ENCODE measurements at places on chromosomes 2 and 18.

- no peak for DNase-seq
Observed at GRCh38 chr2:234373060-234373459, 123.8 kb downstream of the ARL4C start.

GRCh38 chr18:47748093-47748796, 182.2 kb downstream of the SMAD2 start:
- DNase-seq, result peak; percentile 48

- no peak for DNase-seq
Observed at GRCh38 chr2:222280795-222281194, 18.0 kb downstream of the PAX3 start.

- peak; percentile 55 for DNase-seq
Observed at GRCh38 chr2:112644155-112644932, 1.4 kb upstream of the SLC20A1 start.

GRCh38 chr2:14944562-14945346, 312.2 kb downstream of the LRATD1 start:
- no peak for DNase-seq

- peak; percentile 76 for DNase-seq
Observed at GRCh38 chr18:34965108-34965507, 76.1 kb upstream of the MAPRE2 start.

GRCh38 chr2:84257831-84258230, 201.2 kb downstream of the SUCLG1 start:
- DNase-seq, result no peak

GRCh38 chr2:180707884-180708205, 272.6 kb upstream of the UBE2E3 start:
- DNase-seq, result no peak

DNA sequence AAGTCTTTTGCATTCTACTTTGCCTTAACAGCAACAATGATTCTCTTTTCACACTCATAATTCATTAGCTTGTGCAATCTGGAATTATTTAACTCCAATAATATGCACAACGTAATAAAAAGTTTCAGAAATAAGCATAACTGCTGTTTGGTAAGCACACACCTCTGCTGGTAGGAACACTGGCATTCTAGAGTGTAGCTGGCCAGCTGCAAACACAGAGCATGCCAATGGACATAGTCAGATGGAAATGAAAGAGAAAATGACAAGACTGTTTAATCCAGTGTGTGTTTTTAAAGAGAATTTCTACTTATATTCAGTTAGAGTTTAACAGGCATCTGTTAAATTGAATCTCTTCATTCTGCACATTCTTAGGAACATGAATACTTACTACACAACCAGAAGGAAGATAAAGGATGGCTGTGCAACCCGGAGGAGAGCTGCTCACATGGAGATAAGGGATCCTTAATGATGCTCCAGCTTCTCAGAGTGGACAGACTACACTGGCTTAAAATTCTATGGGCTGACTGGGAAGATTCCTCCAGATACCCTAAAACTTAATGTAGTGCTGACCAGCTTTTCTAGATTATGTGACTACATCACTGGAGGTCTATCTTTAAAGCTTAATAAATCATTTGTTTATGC, 94.6 kb upstream of the CHAC2 start:
- DNase-seq, result no peak

DNA sequence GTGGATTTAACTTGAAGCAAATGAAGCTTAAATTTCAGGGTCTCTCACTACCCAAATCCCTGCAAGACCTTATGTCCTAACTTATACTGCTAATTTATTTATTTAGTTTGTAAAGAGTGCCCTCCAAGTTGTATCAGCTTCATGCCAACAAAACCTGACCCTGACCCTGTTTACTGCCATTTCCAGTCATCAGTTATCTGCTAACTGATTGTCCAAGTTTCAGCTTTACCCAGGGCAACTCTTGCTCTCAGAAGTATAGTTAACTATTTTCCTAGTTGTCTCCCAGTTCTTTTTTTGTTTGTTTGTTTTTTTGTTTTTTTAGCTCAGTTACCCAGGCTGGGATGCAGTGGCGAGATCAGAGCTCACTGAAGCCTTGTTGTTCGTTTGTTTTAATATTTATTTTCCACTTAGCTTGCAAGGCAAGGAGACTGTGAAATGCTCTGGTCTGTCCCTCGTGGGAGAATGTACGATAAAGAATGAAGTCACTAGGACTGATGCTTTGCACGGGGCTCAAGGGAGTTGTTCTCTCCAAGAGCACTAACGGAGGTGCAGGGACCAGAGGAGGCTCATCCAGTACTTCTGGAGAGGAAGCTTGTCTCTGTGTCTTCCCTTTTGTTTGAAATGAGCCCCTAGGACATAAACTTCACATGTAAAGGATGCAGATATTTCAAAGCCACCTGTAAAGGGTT, 35.3 kb downstream of the MYOM1 start:
- no peak for DNase-seq

DNA sequence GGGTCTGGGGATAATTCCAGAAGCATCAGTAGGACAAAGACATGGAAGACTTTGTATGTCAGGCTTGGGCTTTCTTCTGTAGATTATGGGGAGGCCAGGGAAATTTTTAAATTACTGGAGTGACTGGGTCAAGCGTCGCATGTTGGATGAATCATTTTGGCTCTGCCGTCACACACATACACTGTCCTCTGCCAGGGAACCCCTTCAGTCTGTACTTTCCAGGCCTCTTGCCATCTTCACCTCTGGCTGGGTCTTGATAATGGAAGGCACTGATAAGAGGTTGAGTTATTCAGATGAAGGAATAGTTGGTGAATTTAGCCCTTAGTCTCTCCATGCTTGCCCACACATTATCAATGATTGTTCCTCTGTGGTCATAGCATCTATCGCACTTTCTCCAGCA, 895.1 kb upstream of the CELF4 start:
- DNase-seq, result no peak

DNA sequence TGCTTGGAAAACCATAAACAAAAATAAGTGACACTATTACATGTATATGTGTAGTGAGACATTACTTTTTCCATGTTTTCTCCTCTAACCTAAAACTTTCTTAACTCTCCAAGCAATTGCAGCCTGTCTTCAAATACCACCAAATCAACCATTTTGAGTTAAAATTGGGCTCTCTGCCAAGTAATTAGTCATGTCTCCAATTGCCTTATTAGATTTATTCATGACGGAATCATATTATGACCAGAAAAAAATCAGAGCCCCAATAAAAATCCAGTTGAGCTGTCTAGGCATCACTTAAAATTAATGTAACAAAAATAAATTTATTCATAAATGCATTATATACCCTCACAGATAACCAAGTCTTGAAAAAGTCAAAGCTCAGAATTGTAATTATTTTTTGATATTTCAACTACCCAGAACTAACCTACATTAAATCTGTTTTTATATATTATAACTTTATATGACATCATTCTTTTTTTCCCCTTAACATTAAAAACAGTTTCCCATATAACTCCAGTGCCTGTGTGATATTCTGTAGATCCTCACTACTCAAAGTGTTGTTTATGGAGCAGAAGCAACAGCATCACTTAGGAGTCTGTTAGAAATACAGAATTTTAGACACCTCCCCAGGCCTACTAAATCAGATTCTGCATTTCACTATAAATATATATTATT, 157.0 kb downstream of the ERBB4 start:
- no peak for DNase-seq

DNA sequence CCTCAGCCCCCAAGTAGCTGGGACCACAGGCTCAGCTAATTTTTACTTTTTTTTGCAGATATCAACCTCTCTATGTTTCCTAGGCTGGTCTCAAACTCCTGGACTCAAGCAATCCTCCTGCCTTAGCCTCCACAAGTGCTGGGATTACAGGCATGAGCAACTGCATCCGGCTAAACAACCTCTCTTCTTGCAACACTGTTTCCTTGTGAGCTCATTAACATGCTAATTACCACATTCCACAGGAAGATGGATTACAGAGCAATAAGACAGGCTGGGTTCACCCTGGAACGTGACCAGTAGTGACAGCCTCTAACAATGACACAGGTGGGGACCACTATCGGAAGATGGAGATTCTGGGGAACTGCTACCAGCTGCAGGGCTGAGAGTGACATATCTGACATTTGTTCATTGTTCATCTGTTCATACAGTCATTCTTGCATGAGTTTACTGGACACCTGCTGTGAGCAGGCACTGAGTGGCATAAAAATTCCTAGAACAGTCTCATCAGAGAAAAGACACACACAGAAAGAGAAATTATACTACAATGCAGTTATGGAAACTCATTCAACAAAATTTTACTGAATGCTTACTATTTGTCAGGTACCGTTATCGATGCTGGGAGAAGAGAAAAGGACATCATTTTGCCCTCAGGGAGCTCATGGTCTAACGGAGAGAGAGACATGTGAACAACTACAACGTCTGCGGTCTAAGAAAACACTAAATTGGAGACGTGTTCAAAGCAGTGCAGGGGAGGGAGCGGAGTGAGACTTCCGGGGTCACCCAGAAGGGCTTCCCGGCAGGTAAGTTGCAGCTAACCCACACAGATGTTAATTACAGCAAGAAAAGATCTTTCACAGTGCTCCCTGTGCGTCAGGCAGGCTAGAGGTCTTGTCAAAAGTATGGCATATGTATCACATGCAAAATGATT, 37.6 kb downstream of the PROC start:
- peak; percentile 3 for DNase-seq

GRCh38 chr2:112301171-112301584, 25.8 kb downstream of the ZC3H6 start:
- no peak for DNase-seq

DNA sequence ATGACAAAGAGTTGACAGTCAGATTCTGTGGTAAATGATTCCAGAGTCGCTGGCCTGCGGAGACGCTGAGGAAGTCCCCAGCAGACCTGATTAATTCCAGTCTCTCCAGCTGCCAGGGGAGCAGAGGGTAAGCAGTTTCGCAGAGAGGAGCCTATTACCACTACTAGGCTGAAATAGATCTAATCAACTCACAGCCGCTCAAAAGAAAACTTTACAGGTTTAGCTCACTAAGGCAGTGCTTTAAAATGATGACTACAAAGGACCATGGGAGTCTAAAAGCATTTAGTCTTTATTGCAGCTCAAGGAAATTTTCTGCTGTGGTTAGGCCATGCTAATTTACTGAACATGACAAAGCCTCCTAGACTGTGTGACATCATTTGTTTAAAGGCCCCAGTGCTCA, 445.6 kb upstream of the POU3F3 start:
- no peak for DNase-seq

DNA sequence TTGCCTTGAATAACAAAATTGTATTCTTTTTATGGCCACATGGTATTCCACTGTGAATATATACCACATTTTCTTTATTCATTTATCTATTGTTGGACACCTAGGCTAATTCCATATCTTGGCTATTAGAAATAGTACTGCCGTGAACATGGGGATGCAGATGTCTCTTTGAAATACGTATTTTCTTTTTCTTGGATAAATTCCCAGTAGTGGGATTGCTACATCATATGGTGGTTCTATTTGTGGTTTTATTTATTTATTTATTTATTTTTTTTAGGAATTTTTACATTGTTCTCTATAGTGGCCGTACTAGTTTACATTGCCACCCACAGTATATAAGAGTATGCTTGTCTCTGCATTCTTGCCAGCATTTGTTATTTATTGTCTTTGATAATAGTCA, 679.8 kb upstream of the NRXN1 start:
- DNase-seq, result no peak

GRCh38 chr2:171712051-171712450, 24.8 kb downstream of the DYNC1I2 start:
- no peak for DNase-seq

- peak; percentile 78 for DNase-seq
Observed at GRCh38 chr2:136116813-136117390, 1.0 kb downstream of the CXCR4 start.

- peak; percentile 24 for DNase-seq
Observed at GRCh38 chr2:84880645-84881521, at the start of gene TRABD2A. Gene TRABD2A, minus strand, starts transcription at chr2:84881084. Its CDS starts 45 bp downstream, at chr2:84881039.

DNA sequence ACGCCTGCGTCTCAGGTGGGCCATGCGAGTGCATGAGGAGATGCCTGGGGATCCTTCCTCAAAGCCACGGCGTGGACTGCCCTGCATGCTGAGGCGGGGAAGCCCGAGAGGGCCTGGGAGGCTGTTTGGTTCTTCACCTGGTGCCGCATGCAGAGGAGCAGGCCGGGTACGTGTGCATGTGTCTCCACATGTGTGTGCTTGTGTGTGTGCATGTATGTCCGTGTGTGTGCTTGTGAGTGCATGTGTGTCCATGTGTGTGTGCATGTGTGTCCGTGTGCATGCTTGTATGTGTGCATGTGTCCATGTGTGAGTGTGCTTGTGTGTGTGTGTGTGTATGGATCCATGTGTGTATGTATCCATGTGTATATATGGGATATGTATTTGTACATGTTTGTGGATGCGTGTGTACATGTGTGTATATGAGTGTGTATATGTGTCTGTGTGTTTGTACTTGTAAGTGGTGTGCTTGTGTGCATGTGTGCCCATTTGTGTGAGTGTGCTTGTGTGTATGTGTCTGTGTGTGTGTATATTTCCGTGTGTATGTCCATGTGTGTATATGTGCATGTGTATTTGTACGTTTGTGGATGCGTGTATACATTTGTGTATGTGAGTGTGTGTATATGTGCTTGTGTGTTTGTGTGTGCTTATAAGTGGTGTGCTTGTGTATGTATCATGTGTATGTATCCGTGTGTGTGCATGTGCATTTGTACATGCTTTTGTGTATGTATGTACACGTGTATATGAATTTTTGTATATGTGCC, 79.0 kb downstream of the PTGR3 start:
- no peak for DNase-seq

GRCh38 chr2:1659951-1660565, 84.3 kb downstream of the PXDN start:
- no peak for DNase-seq

GRCh38 chr2:36302911-36303310, 52.7 kb upstream of the CRIM1 start:
- DNase-seq, result no peak

GRCh38 chr2:165163761-165164160, 40.1 kb downstream of the SCN3A start:
- DNase-seq, result no peak

DNA sequence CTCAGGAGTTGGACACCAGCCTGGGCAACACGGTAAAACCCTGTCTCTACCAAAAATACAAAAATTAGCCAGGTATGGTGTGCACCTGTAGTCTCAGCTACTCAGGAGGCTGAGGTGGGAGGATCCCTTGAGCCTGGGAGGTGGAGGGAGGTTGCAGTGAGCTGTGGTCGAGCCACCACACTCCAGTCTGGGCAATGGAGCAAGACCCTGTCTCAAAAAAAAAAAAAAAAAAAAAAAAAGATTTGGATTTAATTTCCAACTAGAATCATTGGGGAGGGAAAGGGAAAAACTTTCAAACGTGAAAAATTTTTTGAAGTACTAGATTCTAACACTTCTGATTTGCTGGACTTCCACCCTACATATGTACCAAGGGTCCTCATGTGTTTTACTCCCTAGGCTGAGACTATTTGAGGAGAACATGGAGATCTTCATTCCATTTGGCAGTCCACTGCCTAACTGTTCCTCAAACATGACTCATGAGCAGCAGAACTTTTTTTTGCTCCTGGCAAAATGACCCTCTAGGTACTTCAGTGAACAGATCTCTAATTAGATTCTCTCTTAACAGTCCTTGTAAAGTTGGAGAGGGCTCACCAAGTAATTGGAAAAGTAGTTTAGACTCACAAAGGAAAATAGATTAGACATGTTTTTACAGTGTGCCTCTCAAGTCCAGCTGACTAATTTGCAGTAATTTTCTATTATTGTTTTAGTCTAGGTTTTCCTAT, 267.6 kb downstream of the METTL4 start:
- DNase-seq, result no peak

- DNase-seq, result no peak
Observed at GRCh38 chr2:128307595-128307994, 11.1 kb downstream of the HS6ST1 start.
